Lung (tissue), 17 donors: ENCODE measurements at places on chromosomes 12 and 14. TPM values are rescaled to one million over a fixed set of nuclear protein-coding genes. Genes with fewer than 3 reads are reported as not detected.

- H3K27me3 ChIP-seq: no peaks in the 10 kb centered on the region
- H3K27ac ChIP-seq: no peak overlapping the region
- H3K4me1 ChIP-seq: peaks cover 17% of the 10 kb centered on the region
These were observed 2.9 kb downstream of the UBE3B start for GRCh38 chr12:109480356-109480755.

DNA sequence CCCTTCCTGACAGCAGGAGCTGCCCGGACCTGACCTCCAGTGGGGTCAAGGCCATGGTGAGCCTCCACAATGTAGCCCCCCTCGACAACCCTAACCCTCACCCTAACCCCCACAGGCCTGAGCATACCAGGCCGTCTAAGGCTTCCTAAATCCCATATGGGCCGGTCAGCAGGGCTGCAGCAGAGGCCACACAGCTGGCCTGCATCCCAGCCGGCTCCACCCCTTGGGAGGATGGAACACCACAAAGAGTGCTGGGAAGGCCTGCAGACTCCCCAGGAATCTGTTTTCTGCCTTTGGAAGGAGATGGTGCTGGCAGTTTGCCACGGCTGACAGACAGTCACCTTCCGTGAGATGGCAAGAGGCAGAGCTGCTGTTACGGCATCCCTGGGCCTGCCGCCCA lies 2.8 kb downstream of the TMEM179 start:
- peaks cover 22% of the 10 kb centered on the region for H3K4me1 ChIP-seq
- peaks cover 9% of the 10 kb centered on the region for H3K27me3 ChIP-seq
- H3K27ac ChIP-seq: no peak overlapping the region
- H3K4me3 ChIP-seq: no peak overlapping the region
- DNase-seq: peak; percentile 58
- H3K36me3 ChIP-seq: no peaks in the 10 kb centered on the region

OR4E2 gene
- not detected for total RNA-seq

- H3K27me3 ChIP-seq: no peaks in the 10 kb centered on the region
- H3K4me3 ChIP-seq: no peak overlapping the region
- H3K27ac ChIP-seq: no peak overlapping the region
- no peak for DNase-seq
These were observed 31.3 kb downstream of the SOCS2 start for GRCh38 chr12:93603762-93604161.

PRR4 gene
- 2.2 TPM for total RNA-seq

DNA sequence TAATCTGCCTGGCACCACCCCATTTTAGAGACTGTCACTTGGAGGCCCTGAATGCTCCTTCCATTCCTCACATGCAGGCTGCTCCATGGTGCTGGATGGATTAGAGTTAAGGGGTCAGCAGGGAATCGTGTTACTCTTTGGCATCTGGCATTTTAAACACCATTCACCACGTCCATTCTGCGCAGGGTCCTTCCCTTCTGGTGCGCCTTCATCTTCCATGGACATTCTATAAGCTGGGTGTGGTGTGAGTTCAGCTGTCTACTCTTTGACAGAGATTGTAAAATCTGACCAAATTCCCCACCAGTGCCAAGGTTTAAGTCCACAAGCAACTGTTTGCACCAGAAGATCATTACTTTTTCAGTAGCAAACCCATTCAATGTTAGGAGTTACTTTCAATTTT lies 47.8 kb downstream of the GIT2 start:
- peaks cover 43% of the 10 kb centered on the region for H3K36me3 ChIP-seq
- no peaks in the 10 kb centered on the region for H3K27me3 ChIP-seq
- no peak overlapping the region for H3K4me3 ChIP-seq
- DNase-seq: no peak

DNA sequence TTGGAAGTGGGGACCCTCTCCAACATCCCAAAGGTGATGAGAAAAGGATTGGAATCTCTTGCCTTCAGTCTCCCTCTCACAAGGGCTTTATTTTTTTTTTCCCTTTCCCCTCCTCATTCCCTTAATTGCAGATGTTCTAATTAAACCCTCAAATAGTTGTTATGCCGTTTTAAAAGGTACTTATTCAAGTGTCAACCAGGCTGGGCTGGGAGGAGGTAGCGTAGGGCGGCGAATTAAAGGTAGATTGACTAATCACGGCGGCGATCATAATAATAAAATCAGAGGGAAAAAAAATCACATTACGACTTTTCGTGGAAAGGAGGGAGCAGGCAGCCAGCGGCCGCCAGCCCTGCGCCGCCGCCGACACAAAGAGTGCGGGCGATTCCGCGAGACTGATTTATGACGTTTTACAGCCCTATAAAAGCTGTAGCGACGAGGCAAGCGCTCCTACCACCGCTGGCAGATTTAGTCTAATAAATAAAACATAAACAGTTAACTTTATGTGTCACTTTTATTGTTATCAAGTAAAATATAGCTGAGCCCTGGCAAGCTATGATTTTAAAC lies 1.7 kb upstream of the HOXC4 start:
- H3K4me1 ChIP-seq: peaks cover 16% of the 10 kb centered on the region
- no peaks in the 10 kb centered on the region for H3K36me3 ChIP-seq
- H3K27ac ChIP-seq: no peak overlapping the region
- H3K27me3 ChIP-seq: peaks cover 7% of the 10 kb centered on the region
- DNase-seq: peak; percentile 59
- H3K4me3 ChIP-seq: no peak overlapping the region

- no peaks in the 10 kb centered on the region for H3K27me3 ChIP-seq
- H3K36me3 ChIP-seq: no peaks in the 10 kb centered on the region
- no peak overlapping the region for H3K27ac ChIP-seq
These were observed 86.5 kb upstream of the SLC38A2 start for GRCh38 chr12:46459111-46459510.

- no peaks in the 10 kb centered on the region for H3K4me1 ChIP-seq
- no peak for DNase-seq
- no peak overlapping the region for H3K4me3 ChIP-seq
These were observed 23.8 kb upstream of the CATSPERB start for GRCh38 chr14:91755570-91756295.

GRCh38 chr12:38384816-38385378 lies 68.3 kb downstream of the ALG10B start:
- DNase-seq: no peak
- no peaks in the 10 kb centered on the region for H3K27me3 ChIP-seq
- H3K4me3 ChIP-seq: no peak overlapping the region

DNA sequence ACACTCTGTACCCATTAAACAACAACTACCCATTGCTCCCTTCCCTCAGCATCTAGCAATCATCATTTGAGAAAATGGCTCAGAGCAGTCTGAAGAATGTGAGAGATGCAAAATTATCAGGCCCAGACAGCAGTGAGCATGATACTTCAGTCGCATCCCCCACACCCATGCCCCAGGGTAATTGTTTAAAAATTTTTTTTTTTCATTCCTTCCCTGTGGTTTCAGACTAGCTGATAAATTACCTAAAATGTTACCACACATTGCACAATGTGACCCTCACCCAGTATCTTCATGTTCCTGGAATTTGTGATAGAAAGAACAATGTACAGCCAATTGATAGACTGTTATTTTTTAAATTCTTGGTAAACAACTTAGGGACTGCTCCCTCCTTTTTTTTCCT lies 11.3 kb upstream of the USP15 start:
- H3K27me3 ChIP-seq: no peaks in the 10 kb centered on the region
- no peak overlapping the region for H3K27ac ChIP-seq
- no peak for DNase-seq
- H3K4me3 ChIP-seq: no peak overlapping the region
- no peaks in the 10 kb centered on the region for H3K4me1 ChIP-seq
- H3K36me3 ChIP-seq: no peaks in the 10 kb centered on the region

GRCh38 chr14:32561520-32561919 lies 232.4 kb downstream of the AKAP6 start:
- H3K27ac ChIP-seq: no peak overlapping the region
- DNase-seq: peak; percentile 32
- no peaks in the 10 kb centered on the region for H3K36me3 ChIP-seq
- H3K27me3 ChIP-seq: no peaks in the 10 kb centered on the region
- H3K4me3 ChIP-seq: no peak overlapping the region
- peaks cover 12% of the 10 kb centered on the region for H3K4me1 ChIP-seq

DNA sequence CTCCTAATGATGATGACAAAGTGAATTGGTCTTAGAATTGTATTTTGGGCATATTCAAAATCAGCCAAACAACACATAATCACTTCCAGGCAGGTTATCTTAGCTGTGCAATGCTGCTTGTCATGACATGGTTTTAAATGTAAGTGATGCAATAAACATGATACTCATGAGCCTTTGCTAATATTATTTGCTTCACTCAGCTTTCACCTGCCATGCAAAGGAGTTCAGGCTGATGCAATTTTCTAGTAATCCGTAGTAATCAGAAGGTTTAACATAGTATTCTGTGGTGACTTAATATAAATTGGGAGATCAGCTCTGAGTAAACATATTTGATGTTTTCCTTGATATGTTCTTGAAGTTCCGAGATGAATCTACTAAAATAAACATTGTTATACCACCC lies 29.1 kb downstream of the TMEM260 start:
- H3K27ac ChIP-seq: no peak overlapping the region
- H3K27me3 ChIP-seq: no peaks in the 10 kb centered on the region
- no peak overlapping the region for H3K4me3 ChIP-seq
- DNase-seq: no peak

HOXC5 gene
- total RNA-seq: 0.25 TPM

- DNase-seq: no peak
- no peak overlapping the region for H3K4me3 ChIP-seq
- H3K27me3 ChIP-seq: no peaks in the 10 kb centered on the region
These were observed 256.5 kb upstream of the USP15 start for GRCh38 chr12:62003701-62004100.

GRCh38 chr12:41466802-41467201 lies 278.7 kb downstream of the PDZRN4 start:
- DNase-seq: no peak
- no peaks in the 10 kb centered on the region for H3K4me1 ChIP-seq
- H3K36me3 ChIP-seq: no peaks in the 10 kb centered on the region
- H3K27me3 ChIP-seq: no peaks in the 10 kb centered on the region
- no peak overlapping the region for H3K4me3 ChIP-seq

DNA sequence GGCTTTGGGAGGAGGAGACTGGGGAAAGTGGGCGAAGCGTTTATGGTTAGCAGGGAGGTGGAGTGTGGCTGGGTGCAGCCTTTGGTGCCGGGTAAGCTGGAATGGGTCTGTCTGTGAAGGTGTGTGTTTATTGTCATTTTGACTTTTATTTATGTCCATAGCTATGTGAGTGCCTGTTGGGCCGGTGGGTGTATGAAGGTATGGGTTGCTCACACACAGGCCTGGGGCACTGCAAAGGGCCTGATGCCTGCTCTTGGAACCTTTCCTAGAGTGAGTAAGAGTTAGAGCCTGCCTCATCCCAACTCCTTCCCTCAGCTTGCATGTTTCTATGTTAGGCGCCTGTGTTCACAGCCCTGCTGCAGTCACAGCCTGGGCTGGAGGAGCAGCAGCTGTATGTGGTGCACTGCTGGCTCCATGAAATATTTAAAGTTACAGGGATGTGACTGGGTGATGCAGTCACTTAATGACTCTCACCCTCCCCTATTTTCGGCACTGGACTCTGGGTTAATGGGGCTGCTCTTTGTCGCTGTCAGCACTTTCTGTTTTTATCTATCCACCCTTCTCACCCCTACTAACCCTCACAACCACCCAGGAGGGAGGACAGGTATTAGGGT lies 2.6 kb upstream of the PPP1R1A start:
- no peak overlapping the region for H3K27ac ChIP-seq
- H3K27me3 ChIP-seq: peaks cover 25% of the 10 kb centered on the region
- peaks cover 9% of the 10 kb centered on the region for H3K4me1 ChIP-seq
- H3K36me3 ChIP-seq: no peaks in the 10 kb centered on the region
- no peak overlapping the region for H3K4me3 ChIP-seq

NXPH4 gene
- 0.94 TPM for total RNA-seq

COL2A1 gene
- total RNA-seq: 0.15 TPM

DNA sequence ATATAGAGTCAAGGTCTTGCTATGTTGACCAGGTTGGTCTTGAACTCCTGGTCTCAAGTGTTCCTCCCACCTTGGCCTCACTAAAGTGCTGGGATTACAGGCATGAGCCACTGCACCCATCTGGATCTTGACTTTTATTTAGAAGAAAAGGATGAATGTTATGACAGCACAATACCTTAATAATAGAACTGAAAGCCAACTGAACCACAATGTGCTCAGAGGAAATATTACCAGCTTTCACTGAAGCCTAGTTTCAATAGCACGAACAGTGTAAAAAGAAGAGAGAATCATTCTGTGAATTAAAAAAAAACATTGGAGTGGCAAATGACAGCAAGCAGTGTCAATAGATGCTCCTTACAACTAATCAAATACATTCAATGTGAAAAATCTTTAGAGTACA lies 239.2 kb upstream of the RMST start:
- H3K4me3 ChIP-seq: no peak overlapping the region
- no peak overlapping the region for H3K27ac ChIP-seq
- H3K4me1 ChIP-seq: no peaks in the 10 kb centered on the region
- no peaks in the 10 kb centered on the region for H3K36me3 ChIP-seq
- no peaks in the 10 kb centered on the region for H3K27me3 ChIP-seq

DNA sequence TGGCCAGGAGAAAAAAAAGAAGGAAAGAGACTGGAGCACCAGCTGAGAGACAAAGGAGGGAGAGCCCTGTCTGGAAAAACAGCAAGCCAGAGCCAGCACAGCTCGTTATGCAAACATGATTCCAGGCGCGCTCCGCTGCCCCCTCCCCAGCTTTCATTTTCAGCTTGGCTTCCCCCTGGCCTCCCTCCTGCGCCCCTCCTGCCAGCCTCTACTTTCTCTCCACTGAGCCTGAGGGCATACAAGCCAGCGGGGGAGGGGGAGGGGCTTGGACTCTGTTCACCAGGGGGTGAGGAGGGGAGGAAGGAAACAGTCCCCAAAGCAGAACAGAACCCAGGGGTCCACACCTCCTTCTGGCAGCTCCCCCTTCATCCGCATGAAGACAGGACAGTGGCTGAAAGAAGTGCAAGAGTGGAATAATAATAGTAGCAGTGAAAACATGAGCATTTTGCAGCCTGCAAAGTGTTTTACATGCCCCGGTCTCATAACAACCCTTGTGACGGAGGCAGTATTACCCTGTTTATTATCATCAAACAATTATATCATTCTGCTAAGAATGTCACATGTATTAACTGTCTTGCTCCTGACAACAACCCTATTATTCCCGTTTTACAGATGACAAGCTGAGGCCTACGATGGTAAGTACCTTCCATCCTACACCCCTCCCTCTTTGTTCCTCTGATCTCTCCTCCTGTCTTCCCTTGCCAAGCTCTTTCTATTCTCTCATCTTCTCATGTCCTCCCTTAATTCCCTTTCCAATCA lies 24.2 kb downstream of the SMUG1 start:
- H3K4me3 ChIP-seq: no peak overlapping the region
- H3K27me3 ChIP-seq: no peaks in the 10 kb centered on the region
- DNase-seq: peak; percentile 75
- H3K4me1 ChIP-seq: peaks cover 60% of the 10 kb centered on the region
- H3K27ac ChIP-seq: no peak overlapping the region

DNA sequence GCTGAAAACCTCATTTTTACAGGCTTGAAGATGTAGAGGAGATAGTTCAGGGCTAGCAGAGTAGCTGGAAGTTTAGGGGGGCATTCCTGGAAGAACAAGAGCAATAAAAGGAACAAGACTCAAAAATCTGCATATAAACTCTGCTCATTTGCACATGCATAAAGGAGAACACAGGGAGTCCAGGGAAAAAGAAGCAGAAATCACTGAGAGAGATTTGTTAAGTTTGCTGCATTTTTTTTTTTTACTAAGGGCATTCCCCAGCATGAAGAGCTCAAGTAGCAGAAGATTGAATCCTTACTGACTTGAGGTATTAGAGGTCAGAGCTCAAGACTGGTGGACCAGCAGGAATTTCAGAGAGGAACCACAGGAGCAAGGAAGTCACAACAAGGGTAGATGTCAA lies 28.2 kb upstream of the BCL11B start:
- H3K27me3 ChIP-seq: no peaks in the 10 kb centered on the region
- DNase-seq: no peak
- no peaks in the 10 kb centered on the region for H3K36me3 ChIP-seq
- H3K27ac ChIP-seq: no peak overlapping the region
- no peak overlapping the region for H3K4me3 ChIP-seq
- H3K4me1 ChIP-seq: no peaks in the 10 kb centered on the region
